Stimulated activated CD8-positive, alpha-beta memory T cell treated with anti-CD3 and anti-CD28 coated beads, Interleukin-15, amount 100 ng/mL, for 24 hours (primary cell): ENCODE measurements at places on chromosomes 2 and 18.

DNA sequence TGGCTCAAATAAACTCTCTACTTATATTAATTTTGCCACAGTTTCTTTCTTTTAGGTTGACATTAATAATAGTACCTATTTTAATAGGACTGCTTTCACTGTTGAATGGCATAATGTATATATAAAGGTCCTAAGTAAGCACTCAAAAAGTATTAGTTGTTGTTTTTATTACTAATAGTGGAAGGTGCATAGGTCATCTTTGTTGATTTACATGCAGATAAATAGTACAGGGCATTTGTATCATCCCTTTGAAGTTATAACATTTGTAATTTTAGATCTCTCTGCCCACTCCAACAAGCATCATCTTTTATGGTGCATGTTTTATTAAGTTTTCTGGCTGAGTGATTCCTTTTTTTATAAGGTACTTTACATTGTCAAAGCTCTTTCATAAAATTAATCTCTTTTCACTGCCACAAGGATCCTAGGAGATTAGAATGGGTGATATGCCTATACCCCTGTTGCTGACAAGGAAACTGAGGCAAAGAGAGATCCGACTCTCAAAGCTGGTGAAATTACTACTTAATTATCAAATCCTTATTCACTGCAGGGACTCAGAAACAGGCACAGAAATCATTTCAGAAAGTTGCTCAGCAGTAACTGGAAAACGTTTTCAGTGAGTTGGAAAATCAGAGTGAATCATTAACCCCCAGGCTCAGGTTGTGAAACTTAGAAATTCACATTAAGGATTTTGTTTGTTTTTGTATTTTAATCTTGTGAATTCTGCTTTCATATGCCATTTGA is 299.6 kb downstream of the AGPS start:
- DNase-seq: no peak

GRCh38 chr2:231182513-231182899 is 15.9 kb upstream of the ARMC9 start:
- no peak for DNase-seq

DNA sequence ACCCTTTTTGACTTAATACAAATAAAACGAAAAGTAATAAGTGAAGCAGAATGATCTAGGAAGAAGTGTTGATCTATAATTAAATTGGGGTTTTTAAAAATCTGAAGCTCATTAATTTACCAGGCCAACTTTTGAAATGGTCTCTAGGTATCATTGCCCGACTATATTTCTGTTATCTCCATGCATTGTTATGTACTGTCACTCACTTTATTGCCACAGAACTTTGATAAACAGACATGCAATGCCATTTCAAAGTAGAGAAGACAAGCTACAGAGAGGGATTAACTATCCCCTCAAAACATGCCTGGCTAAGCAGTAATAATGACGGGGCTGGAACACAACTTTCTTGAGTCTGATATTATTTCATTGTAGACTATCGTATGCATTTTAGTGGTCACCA is 147.6 kb upstream of the ITGA4 start:
- no peak for DNase-seq

- DNase-seq: no peak
Observed at GRCh38 chr2:96788442-96789244, 27.4 kb upstream of the CNNM3 start.

DNA sequence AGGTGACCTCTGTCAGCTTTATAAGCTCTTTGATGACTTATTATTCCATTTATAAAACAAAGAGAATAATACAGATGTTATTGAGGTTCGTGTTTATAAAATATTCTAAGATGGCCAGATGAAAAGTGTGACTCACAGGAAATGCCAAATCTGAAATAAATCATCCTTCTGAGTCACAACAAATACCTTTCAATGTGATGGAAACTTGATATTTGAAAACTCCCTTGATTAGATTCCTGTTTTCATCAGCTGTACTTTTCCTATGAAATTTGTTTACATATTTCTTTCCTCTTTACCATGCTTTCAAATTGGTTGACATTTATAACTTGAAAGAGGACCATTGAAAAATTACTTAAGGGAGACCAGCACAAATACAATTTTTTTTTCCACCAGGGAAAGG is 30.6 kb upstream of the PPP1R1C start:
- no peak for DNase-seq
